Effector memory CD8-positive, alpha-beta T cell (primary cell): ENCODE measurements at places on chromosomes 2 and 18.
A peak's percentile ranks its signal among the peaks of the same experiment; 100 is the strongest.

DNA sequence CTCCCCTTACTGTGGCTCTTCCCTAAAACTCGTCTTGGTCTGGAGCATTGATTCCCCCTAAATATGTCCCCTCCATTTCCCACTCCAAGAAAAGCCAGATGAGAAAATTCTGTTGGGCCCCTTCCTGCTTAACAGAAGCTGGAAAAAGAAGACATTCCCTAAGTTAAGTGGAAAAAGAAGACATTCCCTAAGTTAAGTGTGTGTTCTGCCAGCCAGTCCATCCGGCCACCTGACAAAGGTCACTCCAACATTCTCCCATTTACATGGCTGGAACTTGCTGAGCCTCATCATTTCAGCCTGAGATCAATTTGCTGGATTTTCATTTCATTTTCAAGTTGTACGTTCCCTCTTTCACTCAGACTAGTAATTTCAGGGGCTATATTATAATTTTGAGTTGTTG lies 52.0 kb downstream of the LYPD1 start:
- no peaks in the 10 kb centered on the region for H3K27me3 ChIP-seq
- DNase-seq, result no peak
- H3K36me3 ChIP-seq, result no peaks in the 10 kb centered on the region
- H3K27ac ChIP-seq, result no peak overlapping the region
- H3K4me1 ChIP-seq, result no peaks in the 10 kb centered on the region

GRCh38 chr2:234395891-234396420 lies 100.9 kb downstream of the ARL4C start:
- H3K27ac ChIP-seq, result no peak overlapping the region
- H3K4me3 ChIP-seq, result no peak overlapping the region
- no peak for DNase-seq
- peaks cover 43% of the 10 kb centered on the region for H3K4me1 ChIP-seq
- no peaks in the 10 kb centered on the region for H3K36me3 ChIP-seq

DNA sequence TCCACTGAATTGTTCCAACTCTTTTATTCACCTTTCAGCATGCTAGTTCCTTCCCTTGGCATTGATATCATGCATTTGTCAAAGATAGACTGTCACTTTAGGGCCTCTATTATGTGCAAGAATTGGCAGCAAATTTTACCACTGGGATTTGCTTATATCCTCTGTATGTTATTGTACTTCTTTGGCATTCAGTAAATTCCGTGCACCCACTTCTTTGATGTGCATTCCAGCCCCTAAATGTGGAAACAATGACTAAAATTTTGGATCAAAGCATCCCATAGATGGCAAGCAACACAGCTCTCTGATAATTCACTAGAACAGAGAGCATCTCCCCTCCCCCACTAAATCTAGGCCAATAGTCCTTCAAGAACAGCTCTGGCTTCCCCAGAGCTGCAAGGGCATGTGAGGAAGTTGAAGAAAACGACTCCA lies 399.0 kb upstream of the HNRNPA3 start:
- H3K36me3 ChIP-seq, result no peaks in the 10 kb centered on the region
- no peak for DNase-seq
- peaks cover 2% of the 10 kb centered on the region for H3K4me1 ChIP-seq
- no peak overlapping the region for H3K27ac ChIP-seq

- no peaks in the 10 kb centered on the region for H3K4me1 ChIP-seq
- peaks cover 49% of the 10 kb centered on the region for H3K36me3 ChIP-seq
- no peaks in the 10 kb centered on the region for H3K27me3 ChIP-seq
- H3K4me3 ChIP-seq, result no peak overlapping the region
- DNase-seq, result no peak
Observed at GRCh38 chr2:63899639-63900038, 57.9 kb downstream of the UGP2 start.

- no peak for DNase-seq
- H3K27me3 ChIP-seq, result no peaks in the 10 kb centered on the region
- no peaks in the 10 kb centered on the region for H3K4me1 ChIP-seq
- no peak overlapping the region for H3K27ac ChIP-seq
- no peak overlapping the region for H3K4me3 ChIP-seq
Observed at GRCh38 chr18:56982766-56983165, 164.1 kb upstream of the BOD1L2 start.

DNA sequence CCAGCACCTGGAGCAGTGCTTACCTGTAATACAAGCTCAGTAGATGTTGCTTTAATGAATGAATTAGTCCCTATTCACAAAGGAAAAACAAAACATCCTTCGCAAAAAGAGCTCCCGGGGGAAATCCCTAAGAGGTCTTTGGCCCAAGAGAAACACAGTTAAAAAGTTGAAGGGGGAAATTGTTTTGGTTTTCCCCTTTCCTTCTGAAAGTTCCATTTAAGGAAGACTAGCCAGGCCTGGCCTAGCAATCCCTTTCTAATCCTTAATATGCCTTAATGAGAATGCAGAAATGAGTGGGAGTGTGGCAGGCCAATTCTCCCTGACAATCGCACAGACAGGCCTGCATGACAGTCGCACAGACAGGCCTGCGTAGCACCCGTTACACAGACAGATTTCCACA lies 33.5 kb upstream of the REL start:
- no peak overlapping the region for H3K4me3 ChIP-seq
- no peak overlapping the region for H3K27ac ChIP-seq
- H3K36me3 ChIP-seq, result no peaks in the 10 kb centered on the region
- H3K27me3 ChIP-seq, result no peaks in the 10 kb centered on the region
- H3K4me1 ChIP-seq, result peaks cover 2% of the 10 kb centered on the region

DNA sequence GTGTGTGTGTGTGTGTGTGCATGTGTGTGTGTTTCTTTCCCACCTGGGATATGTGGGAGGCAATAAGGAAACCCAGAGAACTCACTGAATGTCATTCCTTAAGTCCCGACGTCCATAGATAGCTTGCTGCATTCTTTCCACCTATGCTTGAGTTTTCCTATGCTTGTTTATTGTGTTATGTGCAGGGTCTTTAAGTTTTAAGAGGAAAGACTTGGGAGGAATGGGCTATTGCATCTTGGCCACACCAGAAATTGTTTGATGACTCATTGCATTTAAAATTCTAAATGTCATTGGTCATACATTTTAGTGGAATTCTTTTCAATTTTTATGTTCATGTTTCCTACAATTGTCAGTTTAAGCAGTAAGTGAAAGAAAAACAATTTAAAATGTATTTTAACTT lies 33.7 kb downstream of the STARD6 start:
- no peaks in the 10 kb centered on the region for H3K4me1 ChIP-seq
- H3K36me3 ChIP-seq, result no peaks in the 10 kb centered on the region
- peaks cover 8% of the 10 kb centered on the region for H3K27me3 ChIP-seq
- no peak for DNase-seq

- H3K36me3 ChIP-seq, result no peaks in the 10 kb centered on the region
- no peak overlapping the region for H3K4me3 ChIP-seq
Observed at GRCh38 chr2:190720691-190721090, 71.8 kb downstream of the NAB1 start.

DNA sequence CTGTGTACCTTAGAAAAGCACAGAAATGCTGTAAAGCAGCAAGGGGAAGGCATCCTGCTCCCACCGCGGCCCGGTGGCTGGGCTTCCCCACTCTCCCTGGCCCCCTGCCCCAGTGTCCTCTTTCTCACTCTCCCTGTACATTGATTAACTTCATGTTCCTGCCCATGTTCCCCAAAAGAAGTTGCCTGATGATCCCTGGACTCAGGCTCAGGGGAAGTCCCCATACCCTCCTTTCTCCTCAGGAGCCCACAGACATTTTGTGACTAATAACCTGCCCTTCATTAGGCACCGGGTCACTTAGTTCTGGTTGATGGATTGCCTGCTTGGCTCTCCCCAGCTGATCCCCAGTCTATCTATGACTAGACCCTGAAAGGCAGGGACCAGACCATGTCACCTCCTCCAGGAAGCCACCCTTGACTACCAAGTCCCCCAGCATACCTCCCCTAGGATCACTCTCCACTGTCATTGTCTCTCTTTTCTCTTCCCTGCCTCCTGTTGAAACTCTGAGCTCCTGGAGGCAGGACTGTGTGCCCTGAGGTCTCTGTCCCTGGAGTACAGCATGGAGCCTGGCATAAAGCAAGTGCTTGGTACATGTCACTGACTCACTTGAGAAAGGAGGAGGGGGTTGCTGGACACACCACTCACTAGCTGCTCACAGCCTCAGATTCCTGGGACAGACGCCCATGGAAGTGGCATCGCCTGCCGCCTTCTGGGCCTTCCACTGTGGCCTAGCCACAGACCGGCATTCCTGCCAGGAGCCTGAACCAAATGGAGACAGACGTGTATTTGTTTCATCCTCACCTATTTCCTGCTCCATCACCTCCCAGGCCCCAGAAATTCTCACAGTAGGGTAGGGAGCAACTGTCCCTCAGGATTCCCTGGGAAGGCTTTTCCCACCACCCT lies 13.5 kb downstream of the MALL start:
- H3K27ac ChIP-seq, result no peak overlapping the region
- no peaks in the 10 kb centered on the region for H3K4me1 ChIP-seq
- peaks cover 56% of the 10 kb centered on the region for H3K27me3 ChIP-seq
- H3K4me3 ChIP-seq, result no peak overlapping the region

GRCh38 chr2:60335533-60336237 lies 217.8 kb downstream of the BCL11A start:
- no peak overlapping the region for H3K27ac ChIP-seq
- H3K27me3 ChIP-seq, result peaks cover 8% of the 10 kb centered on the region
- H3K4me3 ChIP-seq, result no peak overlapping the region
- H3K36me3 ChIP-seq, result no peaks in the 10 kb centered on the region
- no peaks in the 10 kb centered on the region for H3K4me1 ChIP-seq

DNA sequence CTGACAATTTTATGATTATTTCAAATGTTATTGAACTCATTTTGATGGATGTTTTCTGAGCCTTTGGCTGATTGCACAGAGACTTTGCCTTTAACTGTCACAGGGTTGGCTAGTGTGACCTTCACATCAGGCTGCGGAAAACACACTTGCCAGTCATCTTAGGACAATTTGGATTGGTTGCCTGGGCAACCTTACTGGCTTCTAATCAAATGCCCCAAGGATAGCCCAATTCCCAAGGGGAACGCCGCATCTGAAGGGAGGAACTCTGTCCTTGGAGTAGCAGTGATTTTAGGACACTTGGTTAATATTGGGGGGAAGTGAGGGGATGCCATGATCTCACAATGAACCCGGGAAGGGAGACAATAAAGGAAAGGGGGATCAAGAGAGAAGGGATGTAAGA lies 29.5 kb downstream of the OSBPL6 start:
- H3K4me1 ChIP-seq, result no peaks in the 10 kb centered on the region
- H3K4me3 ChIP-seq, result no peak overlapping the region
- peaks cover 52% of the 10 kb centered on the region for H3K27me3 ChIP-seq
- DNase-seq, result no peak
- H3K36me3 ChIP-seq, result peaks cover 3% of the 10 kb centered on the region

DNA sequence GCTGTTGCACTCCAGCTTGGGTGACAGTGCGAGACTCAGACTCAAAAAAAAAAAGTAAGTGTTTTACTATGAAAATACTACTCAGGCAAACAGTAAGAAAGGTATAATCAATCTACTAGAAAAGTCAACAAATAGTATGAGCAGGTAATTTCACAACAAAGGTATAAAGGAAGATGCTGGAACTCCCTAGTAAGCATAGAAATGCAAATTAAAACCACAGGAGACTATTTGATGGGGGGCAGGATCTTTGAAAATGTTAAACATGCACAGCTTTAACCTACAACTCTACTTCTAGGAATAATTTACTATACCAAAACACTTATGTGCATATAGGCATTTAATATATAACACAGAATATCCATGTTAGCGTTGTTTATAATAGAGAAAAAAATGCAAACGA lies 24.3 kb upstream of the TNFAIP6 start:
- DNase-seq, result no peak
- H3K27ac ChIP-seq, result no peak overlapping the region
- H3K4me1 ChIP-seq, result no peaks in the 10 kb centered on the region
- peaks cover 16% of the 10 kb centered on the region for H3K27me3 ChIP-seq
- H3K36me3 ChIP-seq, result peaks cover 2% of the 10 kb centered on the region

DNA sequence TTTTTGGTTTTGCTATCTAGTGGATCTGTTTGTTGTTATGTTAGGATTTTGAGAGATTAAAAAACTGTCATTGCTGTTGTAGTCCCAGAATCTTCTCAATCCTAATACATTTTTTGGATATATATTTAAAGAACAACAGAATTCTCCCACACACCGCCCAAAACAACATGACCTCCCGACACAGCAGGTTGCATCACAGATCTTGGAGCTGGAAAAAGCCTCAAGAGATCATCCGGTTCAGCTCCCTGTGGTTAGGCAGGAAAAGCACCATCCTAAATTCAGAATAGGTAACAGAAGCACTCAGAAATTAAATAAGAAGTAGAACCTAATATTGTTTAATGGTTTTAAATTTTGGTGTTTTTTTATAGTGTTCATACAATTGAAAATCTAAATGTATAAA lies 251.4 kb upstream of the STON1 start:
- peaks cover 9% of the 10 kb centered on the region for H3K4me1 ChIP-seq
- H3K27me3 ChIP-seq, result no peaks in the 10 kb centered on the region
- no peak for DNase-seq
- H3K4me3 ChIP-seq, result no peak overlapping the region
- H3K27ac ChIP-seq, result no peak overlapping the region

GRCh38 chr18:60560071-60560470 lies 187.5 kb upstream of the MC4R start:
- no peaks in the 10 kb centered on the region for H3K4me1 ChIP-seq

GRCh38 chr18:56721491-56721890 lies 70.3 kb downstream of the WDR7 start:
- H3K27ac ChIP-seq, result no peak overlapping the region
- no peaks in the 10 kb centered on the region for H3K27me3 ChIP-seq
- no peak for DNase-seq

- no peak overlapping the region for H3K27ac ChIP-seq
- DNase-seq, result no peak
- peaks cover 8% of the 10 kb centered on the region for H3K36me3 ChIP-seq
Observed at GRCh38 chr2:64770781-64771334, 117.1 kb upstream of the SERTAD2 start.

GRCh38 chr18:48928787-48929186 lies 22.0 kb downstream of the SMAD7 start:
- no peaks in the 10 kb centered on the region for H3K27me3 ChIP-seq
- peak; percentile 77 for DNase-seq
- peaks cover 88% of the 10 kb centered on the region for H3K4me1 ChIP-seq
- peak overlapping the region; percentile 98 for H3K27ac ChIP-seq
- peak overlapping the region; percentile 83 for H3K4me3 ChIP-seq
- H3K36me3 ChIP-seq, result peaks cover 99% of the 10 kb centered on the region

- no peak overlapping the region for H3K4me3 ChIP-seq
- DNase-seq, result no peak
- H3K4me1 ChIP-seq, result no peaks in the 10 kb centered on the region
- peaks cover 45% of the 10 kb centered on the region for H3K27me3 ChIP-seq
- H3K27ac ChIP-seq, result no peak overlapping the region
Observed at GRCh38 chr2:11543337-11544216, 9.7 kb downstream of the GREB1 start.

DNA sequence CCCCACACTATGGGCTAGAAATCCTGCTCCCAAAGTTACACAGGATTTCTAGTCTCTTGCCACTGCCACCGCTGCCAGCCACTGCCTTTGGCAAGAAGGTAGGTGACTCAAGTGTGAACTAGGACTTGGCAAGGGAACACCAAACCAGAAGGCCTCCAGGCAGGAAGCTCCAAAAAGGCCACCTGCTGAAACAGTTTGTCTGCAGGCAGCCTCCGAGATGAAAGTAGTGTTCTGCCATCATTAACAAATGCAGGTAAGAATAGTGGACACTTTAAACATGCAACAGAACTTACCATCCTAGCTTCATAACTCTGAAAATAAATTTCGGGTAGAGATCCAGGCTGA lies 3.9 kb downstream of the ANKRD44 start:
- H3K4me1 ChIP-seq, result peaks cover 70% of the 10 kb centered on the region
- H3K27ac ChIP-seq, result peak overlapping the region; percentile 90
- H3K36me3 ChIP-seq, result peaks cover 30% of the 10 kb centered on the region
- H3K27me3 ChIP-seq, result no peaks in the 10 kb centered on the region
